Trophoblast cell (in vitro differentiated cells and primary cell): ENCODE measurements at places on chromosomes 4 and X.

GRCh38 chrX:475926-476723 is 89.4 kb upstream of the PPP2R3B start:
- peak; percentile 30 for DNase-seq

GRCh38 chrX:29662759-29663503 is 552.4 kb upstream of the MAGEB2 start:
- no peak for DNase-seq

DNA sequence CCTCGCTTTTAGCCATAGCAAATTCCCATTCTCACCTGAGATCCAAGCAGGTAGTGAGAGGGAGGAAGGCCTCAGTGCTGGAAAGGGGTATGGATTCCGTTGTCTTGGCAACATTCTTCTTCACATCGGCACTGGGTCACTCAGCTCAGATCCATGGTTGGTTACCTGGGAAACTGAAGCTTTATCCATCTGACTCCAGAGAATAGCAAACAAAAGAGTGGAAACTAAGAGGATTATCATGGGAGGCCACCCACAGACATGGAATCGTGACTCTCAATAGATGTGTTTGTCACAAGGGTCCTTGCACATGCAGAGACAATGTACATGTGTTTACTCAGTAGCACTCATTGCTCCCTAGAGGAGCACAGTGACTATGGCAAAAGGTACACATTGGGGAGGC is 81.0 kb downstream of the MAGED4 start:
- no peak for DNase-seq

GRCh38 chr4:113436360-113436759 is 325.2 kb downstream of the CAMK2D start:
- DNase-seq = no peak

DNA sequence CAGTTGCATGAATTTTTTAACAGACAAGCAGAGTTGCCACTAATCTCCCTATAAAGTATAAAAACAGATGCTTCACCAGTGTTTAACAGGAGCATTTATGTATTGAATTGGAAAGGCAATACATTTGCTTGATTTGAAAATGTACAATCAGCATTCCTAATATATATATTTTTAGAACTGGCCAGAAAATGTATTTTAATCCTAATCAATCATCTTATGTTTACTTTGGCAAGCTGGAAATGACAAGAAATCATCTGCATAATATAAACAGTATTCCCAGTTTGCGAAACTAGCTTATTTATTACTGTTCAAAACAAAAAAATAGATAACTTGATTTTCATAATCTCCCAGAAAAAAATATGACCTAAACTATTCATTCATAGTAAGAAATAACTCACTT is 123.9 kb downstream of the TBCK start:
- no peak for DNase-seq

GRCh38 chr4:95643627-95644026 is 94.9 kb upstream of the UNC5C start:
- DNase-seq = no peak

DNA sequence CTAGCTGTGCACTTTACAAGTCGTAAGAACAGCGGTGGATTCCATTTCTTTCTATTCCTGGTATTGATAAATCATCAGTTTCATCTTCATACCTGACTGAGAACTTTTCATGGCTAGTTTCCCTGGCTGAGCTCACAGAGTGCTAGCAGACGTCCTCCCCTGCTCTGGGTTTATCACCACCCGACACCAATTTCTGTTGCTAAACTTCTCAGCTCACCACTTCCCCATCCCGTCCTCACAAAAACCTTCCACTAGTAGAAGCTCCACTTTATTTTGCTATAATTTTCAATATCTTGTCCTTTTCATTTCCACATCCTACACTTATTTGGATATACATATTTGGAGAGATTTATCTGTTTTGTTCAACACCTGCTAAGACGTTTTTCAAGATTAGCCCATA is 869.4 kb upstream of the FRG1 start:
- DNase-seq = no peak

GRCh38 chr4:61520681-61521160 is 320.6 kb downstream of the ADGRL3 start:
- no peak for DNase-seq

DNA sequence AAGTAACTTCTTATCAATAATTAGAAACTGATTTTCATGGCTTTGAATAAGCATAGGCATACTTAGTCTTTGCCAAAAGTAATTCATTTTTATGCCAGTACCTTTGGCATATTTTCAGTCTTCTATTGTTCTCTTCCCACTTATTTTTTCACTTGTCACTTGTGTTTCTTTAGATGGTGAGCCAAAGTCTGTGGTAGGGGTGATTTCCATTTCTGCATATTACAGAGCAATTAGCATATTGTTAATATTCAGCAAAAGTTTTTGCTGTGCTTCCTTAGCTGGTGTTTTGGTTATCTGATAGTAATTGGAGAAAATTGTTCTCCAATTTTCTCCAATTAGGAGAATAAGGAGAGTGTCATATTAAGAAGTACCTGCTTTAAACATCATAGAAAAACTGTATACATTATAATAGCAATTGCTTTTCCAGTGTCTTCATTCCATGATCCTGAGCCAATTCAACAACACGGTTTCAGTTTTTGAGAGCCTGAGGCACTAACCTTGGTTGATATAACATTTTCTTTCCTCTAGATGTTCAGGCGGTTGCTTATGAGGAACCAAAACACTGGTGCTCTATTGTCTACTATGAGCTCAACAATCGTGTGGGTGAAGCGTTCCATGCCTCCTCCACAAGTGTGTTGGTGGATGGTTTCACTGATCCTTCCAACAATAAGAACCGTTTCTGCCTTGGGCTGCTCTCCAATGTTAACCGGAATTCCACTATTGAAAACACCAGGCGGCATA is 64.7 kb downstream of the SMAD1 start:
- no peak for DNase-seq

DNA sequence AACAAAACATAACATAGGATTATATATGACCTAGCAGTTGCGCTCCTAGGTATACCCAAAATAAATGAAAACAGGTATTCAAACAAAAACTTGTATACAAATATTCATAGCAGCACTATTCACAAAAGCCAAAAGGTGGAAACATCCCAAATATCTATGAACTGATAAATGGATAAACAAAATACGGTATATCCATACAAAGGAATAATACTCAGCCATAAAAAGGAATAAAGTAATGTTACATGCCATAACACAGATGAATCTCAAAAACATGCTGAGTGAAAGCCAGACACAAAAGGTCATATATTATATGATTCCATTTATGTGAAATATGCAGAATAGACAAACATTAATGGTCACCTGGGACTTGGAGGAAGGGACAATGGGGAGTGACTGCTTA is 5.2 kb downstream of the WNK3 start:
- no peak for DNase-seq

DNA sequence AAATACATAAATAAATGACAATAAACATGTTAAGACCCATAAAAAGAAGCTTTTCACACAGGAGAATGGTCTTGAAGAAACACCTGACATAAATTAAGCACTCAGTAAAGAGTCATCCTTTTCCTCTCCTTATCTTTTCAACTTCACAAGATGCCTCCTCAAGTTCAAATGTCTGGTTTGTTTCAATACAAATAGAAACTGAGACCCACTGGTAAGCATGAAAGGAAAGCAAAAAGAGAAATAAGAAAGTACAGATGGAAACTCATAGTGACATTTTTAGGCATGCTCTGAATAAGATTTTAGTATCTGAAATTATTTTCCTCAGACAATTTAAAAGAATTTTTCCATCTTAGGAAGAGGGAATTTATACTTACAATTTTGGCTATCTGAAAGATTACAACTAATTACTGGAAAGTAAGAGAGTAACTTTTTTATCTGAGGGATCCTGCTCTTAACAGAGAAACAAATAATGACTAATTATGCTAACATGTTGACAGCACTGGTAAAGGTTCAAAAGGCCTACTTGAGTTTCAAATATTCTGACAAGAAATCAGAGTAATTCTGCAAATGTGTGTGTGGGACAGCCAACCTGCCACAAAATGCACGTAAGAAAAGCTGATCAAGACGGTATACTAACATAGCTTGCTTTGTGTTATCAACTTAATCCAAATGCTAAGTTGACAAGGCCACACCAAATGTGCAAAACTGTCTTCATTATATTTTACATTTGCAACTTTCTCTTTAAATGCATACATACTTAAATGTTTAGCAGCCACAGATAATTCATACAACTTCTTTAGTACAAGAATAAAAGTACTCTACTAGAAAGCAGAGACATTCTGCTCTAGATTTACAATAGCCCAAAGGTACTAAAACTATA is 113.0 kb downstream of the IQCM start:
- DNase-seq = no peak

DNA sequence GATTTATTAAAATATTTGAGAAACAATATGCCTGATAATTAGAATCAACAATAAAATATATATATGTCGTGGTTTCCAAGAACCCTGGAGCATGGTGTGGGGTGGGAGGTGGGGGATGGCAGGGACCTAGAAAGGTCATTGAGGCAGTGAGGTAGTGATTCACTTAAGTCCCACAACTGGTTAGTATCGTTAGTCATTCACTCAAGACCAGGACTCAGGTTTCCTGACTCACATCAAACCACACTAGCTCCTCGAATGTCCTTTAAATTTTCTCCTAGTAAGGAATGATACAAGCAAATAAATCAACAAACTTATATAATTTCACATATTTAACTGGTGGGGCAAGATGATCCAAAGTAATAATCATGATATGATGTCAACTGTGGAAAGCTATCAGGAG is 158.8 kb upstream of the AADAT start:
- DNase-seq = no peak

DNA sequence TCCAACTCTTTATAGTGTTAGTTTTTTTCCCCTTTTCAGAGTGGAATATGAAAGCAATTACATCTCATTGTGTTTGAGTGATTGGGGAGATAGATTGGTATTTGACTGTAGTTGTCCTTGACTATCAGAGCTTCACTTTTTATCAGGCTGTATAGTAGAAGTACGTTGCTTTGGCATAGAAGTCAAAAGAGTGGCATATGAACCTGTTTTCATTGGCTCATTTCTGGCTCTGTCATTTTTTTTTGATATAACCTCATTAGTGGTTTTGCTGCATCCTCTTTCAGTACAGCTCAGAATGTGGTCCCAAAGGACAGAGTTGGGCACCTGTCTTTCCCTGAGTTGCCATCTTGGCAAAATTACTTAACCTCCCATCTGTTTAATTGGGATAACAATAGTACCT is 1.4 kb downstream of the TMA16 start:
- no peak for DNase-seq

- DNase-seq = peak; percentile 64
These were observed 63.2 kb upstream of the NOCT start for GRCh38 chr4:138952411-138952810.

DNA sequence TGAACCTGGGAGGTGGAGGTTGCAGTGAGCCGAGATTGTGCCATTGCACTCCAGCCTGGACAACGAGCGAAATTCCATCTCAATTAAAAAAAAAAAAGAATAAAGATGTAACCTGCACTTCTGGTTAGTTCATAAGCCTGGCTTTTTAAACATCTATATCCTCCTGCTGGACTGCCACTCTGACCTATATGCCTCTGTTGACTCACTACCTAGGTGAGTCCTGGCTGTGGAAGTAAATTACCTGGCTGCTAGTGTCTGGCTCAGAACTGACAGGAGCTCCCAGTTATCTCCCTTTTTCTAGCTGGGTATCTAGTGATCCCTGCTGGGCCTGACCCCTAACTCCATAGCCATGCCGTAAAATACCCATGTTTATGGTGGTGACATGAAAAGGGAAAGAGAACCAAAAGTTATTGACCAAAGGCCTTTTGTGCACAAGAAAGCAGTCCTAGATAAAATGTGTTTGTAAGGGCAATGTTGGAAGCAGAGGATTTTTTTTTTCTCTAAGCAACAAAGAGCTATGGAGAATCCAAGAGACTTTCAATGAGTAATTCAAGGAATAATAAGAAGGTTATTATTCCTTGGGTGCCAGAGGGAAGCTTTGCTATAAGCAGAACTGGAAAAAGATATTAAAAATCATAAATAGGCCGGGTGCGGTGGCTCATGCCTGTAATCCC is 10.4 kb upstream of the G3BP2 start:
- no peak for DNase-seq

GRCh38 chrX:82842286-82842685 is 665.8 kb upstream of the POU3F4 start:
- DNase-seq = no peak

DNA sequence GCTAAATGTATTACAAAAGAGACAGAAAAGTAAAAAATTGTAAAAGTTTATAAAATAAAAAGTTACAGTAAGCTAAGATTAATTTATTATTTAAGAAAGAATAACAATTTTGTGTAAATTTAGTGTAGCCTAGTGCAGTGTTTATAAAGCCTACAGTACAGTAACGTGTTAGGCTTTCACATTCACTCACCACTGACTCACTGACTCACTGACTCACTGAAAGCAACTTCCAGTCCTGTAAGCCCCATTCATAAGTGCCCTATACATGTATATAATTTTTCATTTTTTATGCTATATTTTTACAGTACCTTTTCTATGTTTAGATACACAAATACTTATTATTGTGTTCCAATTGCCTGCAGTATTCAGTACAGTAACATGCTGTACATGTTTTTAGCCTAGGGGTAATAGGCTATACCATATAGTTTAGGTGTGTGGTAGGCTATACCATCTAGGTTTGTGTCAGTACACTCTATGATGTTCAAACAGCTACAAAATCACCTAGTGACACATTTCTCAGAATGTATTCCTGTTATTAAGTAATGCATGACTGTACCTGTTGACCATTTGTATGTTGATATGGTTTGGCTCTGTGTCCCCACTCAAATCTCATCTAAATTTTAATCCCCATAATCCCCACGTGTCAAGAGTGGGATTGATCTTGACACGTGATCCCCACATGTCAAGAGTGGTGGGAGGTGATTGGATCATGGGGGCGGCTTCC is 57.9 kb downstream of the CFAP299 start:
- DNase-seq = peak; percentile 33

GRCh38 chr4:177283167-177283566 is 26.5 kb upstream of the NEIL3 start:
- no peak for DNase-seq

GRCh38 chr4:41799126-41799525 is 50.6 kb upstream of the PHOX2B start:
- DNase-seq = no peak

DNA sequence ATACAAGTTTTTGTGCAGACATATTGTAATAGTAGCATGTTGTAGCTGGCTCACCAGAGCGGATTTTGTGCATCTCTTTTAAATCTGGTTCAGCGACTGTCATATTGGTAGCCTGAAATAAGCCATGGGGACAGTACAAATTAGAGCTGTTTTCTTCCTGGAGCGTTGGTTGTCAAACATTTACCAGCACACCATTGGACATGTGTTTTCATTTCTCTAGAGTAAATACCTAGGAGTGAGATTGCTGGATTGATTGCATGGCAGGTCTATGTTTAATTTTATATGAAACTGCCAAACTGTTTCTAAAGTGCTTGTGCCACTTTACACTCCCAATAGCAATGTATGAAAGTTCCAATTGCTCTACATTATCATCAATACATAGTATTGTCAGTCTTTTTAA is 2.6 kb upstream of the ARAF start:
- no peak for DNase-seq

- no peak for DNase-seq
These were observed 14.8 kb upstream of the SPON2 start for GRCh38 chr4:1187182-1187581.
